ENCODE measurements at places on chromosomes 7 and 10.

GRCh38 chr7:94972296-94972695, 64.9 kb downstream of the PPP1R9A start:
- DNase-seq = no peak

- no peak for DNase-seq
Measured at GRCh38 chr7:150432915-150433892, 17.2 kb upstream of the GIMAP8 start.

DNA sequence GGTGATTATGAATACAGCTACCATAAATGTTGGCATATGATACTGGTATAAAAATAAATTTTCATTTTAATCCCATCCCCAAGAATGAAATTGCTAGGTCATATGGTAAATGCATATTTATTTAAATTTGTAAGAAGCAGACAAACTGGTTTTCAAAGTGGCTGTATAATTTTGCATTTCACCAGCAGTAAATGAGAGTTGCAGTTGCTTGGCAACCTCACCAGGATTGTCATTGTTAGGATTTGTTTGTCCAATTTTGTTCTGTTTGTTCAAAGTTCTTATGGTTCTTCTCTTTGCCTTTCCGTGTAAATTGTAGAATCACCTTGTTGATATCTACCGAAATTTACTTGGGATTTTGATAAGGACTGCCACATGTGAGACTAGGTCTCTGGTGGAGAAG, 237.4 kb downstream of the OTUD1 start:
- DNase-seq = no peak

DNA sequence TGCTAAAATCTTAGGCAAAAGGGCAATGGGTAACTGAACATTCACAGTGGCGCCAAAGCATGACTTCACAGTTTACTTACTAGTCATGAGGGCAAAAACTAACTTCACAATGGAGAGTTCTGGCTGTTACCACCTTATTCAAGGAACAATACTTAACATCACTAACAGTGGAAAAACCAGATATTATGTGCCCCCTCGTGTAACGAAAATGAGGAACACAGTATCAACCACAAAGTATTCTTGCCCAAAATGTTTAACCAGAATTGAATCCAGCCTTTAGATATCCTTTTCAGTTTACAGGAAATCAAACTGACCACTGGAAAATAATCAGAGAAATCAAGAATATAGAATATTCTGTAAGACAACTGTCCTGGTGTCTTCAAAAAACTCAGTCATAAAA, 9.5 kb downstream of the C7orf25 start:
- DNase-seq = no peak

DNA sequence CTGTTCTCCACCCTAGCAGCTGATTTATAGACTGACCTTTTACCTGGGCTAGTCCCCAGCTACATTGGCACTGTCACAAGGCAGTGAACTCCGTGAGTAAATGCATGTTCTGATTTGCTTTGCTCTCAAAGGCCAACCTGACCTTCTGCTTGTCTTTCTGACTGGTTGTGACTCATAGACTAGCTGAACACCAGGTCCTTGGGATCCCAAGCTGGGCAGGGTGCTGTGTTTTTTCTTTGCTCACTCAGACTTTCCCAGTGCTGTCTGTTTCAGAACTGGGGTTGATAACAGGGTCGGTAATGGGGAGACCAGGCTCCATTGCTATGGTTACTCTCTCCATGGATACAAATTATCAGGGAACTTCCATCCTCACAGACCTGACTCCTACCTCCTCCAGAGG, 35.0 kb downstream of the EVX1 start:
- DNase-seq = no peak

GRCh38 chr10:88097536-88097935, 234.1 kb downstream of the PTEN start:
- no peak for DNase-seq

DNA sequence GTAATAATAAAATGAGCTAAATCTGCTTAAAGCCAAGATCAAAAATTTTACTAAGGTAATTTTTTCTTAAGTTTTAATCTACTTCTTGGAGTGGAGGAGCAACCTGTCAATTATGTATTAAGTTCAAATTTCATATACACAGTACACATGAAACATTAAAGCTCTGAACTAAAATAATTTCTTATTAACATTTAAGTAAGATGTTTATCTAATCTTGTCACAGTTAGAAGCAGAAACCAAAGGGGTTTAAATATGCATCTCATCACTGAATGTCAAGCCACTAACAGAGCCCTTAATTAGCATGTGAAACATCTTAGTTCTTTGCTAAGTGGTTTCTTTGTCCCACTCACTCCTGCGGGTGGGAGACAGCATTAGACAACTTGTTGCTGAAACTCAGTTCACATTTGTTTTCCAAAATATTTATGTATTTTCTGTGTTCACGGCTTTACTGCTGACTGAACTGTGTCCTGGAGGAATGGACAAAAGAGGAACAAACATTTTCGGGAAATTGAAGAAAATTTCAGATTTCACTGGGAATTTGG, 130.9 kb upstream of the MBL2 start:
- no peak for DNase-seq

DNA sequence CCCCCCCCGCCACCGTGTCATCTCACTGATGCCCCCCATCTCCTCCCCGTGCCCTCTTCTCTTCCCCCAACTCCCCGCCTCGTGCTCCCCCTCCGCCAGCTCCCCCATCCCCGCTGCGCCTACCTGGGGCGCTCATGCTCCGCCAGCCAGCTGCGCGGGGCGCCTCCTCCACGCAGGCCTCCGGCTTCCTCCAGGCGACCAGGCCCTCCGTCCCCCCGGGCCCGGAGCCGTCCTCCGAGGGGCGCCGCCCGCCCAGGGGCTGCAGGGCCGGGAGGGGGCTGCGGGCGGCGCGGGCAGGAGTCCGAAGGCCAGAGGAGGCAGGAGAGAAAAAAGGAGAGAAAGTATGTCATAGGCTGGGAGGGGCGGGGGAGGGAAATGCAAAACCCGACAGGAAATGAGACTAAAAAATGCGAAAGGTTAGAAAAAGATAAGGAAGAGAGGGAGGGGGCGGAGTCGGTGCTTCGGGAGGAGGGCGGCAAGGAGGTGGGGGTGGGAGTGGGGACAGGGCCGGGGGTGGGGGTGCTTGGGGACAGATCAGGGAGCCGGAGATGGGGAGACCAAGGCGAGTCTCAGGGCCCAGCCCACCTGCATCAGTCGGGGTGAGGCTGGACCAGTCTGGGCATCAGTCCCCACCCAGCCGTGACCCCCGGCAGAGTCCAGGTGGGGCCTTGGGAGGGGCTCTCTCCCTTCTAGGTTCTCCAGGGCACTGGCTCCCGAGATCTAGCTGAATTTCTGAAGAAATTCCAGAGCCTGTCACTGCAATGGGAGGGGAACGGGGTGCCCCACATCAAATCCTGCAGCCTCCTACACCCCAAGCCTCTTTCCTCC, at the start of gene CARD11:
Gene CARD11, minus strand, starts transcription at position 324 of the 828 bp plus-strand sequence. CDS start 85,361 bp downstream, outside the sequence.
- peak; percentile 39 for DNase-seq

DNA sequence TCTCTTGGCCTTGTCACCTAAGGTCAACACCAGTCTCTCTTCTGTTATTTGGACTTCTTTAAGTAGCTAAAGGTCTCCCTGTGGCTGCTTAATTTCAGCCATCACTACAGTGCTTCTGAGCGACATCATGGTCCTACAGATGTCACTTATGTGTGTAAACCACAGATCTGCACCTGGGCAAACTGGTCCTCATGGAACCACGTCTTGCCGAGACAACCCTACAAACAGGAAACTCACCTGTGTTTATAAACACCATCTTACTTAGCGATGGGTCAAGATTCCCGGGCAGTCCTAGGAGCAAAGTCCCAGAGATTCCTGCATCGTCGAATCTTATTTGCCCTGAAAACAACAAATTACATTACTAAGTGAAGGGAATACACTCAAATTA, 27.8 kb downstream of the KLF6 start:
- no peak for DNase-seq

- no peak for DNase-seq
Measured at GRCh38 chr10:34219753-34220548, 595.1 kb downstream of the PARD3 start.

DNA sequence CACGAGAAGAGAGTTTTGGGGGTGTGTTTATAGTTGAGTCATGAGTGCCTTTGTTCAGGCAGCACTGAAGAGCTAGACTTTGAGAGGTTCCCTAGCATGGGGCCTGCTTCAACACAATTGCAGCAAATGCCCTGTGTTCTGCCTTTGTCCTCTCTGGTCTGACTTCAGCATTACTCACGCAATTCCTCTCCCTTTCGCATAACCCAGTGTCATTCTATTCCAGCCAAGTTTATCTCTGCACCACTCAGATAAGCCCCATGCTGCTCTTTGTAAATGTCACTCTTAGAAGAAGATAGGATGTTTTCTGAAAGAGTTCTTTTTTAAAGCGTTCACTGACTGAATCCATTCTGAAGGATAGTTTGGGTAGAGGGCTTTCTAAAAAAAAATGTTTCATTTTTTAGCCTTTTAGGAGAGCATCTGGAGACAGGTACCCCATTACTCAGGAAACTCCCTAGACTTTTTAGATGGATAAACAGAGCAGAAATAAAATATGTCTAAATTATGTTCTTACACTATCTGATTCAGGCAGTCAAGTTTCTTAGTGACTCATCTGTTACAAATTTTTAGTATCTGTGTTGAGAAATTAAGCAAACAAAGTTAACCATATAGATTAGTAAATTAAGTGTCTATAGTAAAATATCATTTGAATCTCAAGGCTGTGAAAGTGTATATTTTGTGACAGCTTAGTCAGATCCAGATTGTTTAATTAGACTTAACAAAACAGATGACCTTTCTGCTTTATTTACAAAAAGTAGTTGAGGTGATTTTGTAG, 318.5 kb downstream of the GPR158 start:
- DNase-seq = no peak

DNA sequence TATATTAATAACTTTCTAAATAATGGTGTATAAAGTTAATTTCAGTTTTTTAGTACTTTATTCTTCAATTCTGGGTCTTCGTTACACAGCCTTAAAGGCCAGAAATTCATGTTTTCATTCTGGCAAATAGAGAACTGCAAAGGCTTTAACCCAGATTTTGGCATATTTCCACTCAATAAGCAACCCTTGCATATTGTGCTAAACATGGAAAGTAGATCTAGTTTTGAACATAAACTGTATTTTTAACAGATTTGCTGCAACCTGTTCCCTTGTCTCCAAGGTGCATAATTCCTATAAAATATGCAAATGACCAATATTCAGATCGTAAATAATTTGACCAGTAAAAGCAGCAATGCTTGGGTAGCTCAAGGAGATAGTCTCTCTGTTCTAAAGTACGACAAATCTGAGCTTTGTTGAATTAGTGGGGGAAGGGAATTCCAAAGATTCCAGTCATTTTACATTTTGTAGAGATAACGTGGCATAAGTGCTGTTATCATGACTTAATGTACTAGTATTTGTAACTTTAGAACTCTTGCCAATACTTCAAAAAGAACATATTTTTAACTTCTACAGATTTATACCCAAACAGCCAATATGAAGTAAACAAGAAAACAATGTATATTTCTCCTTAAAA, 46.4 kb upstream of the RSBN1L start:
- no peak for DNase-seq

DNA sequence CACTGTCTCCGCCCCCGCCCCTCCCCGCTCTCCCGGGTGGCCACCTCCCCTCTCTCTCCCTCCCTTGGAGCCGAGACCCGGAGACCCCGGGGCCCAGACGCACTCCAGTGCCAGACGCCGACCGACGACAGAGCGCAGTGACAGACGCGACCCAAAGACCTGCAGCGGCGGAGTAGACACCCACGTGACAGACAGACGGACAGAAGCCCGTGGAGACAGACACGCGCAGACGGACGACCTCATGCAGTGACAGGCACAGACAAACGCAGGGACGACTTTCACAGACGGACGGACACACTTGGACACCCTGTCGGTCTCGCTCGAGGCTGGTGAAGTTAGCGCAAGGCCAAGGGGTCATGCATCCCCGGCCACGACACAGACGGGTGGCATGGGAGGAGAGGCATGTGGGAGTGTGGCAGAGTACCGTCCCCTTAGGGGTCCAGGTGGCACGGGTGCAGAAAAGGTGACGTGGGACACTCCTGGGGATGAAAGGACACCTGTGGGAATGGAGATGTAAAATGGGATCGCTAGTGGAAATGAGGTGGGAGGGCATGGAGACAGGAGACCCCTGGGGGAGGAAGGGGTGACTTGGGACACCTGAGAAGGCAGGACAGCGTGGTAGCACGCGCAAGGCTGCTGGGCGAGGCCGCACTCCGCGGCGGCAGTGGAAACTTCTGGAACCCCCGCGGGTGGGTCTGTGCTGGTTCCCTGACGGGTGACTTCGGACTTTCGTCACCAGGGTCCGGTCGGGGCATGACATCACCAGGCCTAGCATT, 456 bp upstream of the ACHE start:
- DNase-seq = no peak

GRCh38 chr7:12889391-12889790, 202.0 kb downstream of the ARL4A start:
- DNase-seq = no peak

- peak; percentile 3 for DNase-seq
Measured at GRCh38 chr10:110013630-110014293, 6.0 kb downstream of the ADD3 start.

DNA sequence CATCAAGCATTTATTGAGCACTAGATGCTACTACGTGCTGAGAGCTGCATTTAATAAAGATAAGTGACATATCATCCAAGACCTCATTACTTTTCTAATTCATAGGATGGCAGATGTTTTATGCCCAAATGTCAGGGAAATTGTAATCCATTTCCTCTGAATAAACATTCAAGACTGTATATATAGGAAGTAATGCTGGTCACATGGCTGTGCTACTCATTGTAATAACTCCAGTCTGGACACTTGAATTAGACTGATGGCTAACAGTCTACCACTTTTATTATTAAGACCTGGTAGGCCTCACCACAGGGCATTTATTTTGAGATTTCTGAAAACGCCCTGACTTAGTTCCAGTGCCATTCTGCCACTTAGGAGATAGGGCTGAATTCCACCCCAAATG, 36.6 kb downstream of the PIK3AP1 start:
- no peak for DNase-seq

- DNase-seq = no peak
Measured at GRCh38 chr10:30354669-30355068, 5.6 kb upstream of the MTPAP start.

- no peak for DNase-seq
Measured at GRCh38 chr7:93279541-93279940, 47.4 kb downstream of the VPS50 start.

DNA sequence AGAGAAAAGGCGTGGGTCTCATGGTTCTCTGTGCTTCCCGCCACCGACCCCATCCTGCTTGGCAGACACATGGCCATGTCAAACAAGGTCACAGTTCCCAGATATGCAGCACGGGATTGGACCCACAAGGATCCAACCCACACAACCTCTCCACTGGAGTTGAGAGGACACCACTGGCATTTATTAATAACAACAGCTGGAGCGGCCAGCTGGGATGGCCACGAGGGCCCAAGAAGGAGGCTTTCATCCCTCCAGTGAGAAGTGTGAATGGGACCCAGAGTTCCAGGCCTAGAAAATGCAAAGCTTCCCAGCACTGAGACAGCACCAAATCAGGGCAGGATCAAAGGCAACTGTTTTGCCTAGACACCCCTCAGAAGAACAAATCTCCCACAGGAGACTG, 31.5 kb downstream of the FGFR2 start:
- no peak for DNase-seq

DNA sequence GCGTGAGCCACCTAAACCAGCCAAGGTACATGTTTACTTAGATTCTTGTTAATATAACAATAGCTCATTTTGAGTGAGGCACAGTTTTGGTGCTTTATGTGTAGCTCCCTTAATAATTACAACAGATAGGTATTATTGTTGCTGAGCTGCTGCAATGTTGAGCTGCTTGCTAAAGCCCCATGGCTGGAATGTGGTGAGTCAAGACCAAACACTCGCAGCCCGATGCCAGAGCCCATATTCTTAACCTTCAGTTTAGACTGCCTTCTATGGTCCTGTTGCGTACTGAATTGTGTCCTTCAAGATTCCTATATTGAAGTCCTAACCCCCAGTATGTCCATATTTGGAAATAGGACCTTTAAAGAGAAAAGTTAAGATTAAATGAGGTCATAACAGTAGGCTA, 407.1 kb downstream of the NEBL start:
- no peak for DNase-seq
